ENCODE measurements at places on chromosomes 7 and 10. TPM values are rescaled to one million over a fixed set of nuclear protein-coding genes. Genes with fewer than 3 reads are reported as not detected.

- no peak overlapping the region for H3K4me3 ChIP-seq
- no peak for DNase-seq
- H3K4me1 ChIP-seq: no peaks in the 10 kb centered on the region
- H3K27ac ChIP-seq: no peak overlapping the region
- H3K27me3 ChIP-seq: no peaks in the 10 kb centered on the region
Observed at GRCh38 chr10:121952226-121952625, 22.8 kb downstream of the NSMCE4A start.

GRCh38 chr7:114540291-114540690 lies 125.7 kb downstream of the FOXP2 start:
- DNase-seq: no peak
- H3K4me1 ChIP-seq: no peaks in the 10 kb centered on the region
- no peaks in the 10 kb centered on the region for H3K27me3 ChIP-seq
- H3K27ac ChIP-seq: no peak overlapping the region
- no peak overlapping the region for H3K4me3 ChIP-seq

The ITIH2 gene
- total RNA-seq: not detected

DNA sequence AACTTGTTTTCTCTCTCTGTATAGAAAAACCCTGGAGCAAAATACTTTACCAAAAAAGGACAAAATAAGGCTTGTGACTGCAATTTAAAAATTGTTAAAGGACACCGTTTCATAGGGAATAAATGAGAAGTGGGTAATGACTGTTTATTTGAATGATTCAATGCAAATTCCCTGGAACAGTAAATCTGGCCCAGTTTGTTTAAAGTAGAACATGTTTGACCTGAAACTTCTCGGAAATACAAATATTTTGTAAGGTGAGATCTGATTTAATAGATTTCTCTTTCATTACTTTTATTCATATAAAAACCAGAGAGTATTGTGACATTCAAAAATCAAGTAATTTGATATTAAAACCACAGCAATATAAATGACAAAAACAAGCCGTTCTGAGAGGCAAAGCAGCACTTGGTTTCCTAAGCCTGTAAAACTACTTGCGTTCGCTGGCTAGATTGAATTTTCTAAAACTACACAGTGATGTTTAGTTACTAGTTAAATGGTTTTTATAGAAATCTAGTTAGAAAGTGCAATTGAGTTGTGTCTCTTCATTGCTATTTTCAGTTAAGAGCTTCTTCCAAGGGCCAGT lies 76.8 kb upstream of the PITRM1 start:
- DNase-seq: no peak
- H3K27me3 ChIP-seq: no peaks in the 10 kb centered on the region
- no peaks in the 10 kb centered on the region for H3K36me3 ChIP-seq
- H3K27ac ChIP-seq: no peak overlapping the region
- H3K4me1 ChIP-seq: no peaks in the 10 kb centered on the region

DNA sequence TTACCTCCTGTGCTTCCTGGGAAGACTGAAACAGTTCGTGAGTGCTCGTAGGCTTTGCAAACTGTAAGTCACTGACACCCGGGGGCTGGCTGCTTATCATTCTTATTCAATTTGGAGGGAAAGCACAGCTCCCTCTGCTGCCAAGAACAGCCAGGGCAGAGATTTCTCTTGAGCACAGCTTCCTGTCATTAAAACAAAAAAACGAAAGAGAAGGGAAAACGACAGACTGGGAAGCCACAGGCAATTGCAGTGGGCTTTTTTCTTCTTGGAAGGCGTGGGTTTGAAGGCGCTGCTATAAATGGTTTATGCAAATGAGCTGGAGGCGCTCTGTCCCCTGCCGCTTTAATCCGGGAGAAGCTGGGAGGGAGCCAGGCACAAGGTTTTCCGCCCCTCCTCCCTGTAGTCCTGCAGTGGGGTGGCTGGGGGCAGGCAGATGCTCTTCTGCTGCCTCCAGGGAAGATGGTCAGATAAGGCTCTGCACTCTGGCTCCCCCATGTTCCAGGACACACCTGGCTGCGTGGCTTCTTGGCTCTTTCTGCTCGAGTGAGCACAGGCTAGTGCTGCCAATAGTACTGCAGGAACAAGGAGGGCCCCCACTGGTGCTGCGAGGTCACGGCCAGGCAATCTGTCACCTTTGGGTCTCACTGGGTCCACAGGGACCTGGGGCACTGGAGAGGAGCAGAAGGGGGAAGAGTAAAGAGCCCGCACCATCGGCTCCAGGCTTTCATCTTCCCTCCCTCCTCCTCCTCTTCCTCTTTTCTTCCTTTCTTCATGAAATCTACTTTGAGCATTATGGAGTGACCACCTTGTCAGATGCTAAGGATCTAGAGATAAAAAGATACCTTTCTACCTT lies 49.5 kb downstream of the NEURL1 start:
- no peaks in the 10 kb centered on the region for H3K36me3 ChIP-seq
- H3K4me3 ChIP-seq: peak overlapping the region; percentile 57
- H3K27ac ChIP-seq: no peak overlapping the region

The PTF1A gene
- total RNA-seq: not detected

- H3K4me1 ChIP-seq: no peaks in the 10 kb centered on the region
- DNase-seq: no peak
- no peaks in the 10 kb centered on the region for H3K27me3 ChIP-seq
Observed at GRCh38 chr7:94423863-94424735, 29.4 kb downstream of the COL1A2 start.

DNA sequence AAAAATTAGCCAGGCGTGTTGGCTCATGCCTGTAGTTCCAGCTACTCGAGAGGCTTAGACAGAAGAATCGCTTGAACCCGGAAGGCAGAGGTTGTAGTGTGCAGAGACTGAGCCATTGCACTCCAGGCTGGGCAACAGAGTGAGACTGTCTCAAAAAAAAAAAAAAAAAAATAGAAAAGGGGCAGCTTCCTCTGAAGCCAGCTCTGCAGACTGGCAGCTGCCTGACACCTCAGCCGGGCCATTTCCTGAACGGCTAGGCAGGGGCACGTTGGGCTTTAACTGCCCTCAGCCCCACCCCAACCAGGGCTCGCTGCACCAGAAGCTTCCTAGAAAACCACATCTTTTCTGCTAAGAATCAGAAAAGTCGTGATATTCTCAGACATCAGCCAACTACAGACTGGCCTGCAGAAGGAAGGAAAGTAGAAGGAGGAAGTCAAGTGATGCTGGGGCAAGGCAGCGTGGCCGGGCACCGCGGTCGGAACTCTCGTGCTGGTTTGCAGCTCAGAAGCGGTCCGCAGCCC lies 38.0 kb downstream of the PRKAG2 start:
- DNase-seq: peak; percentile 33
- H3K27ac ChIP-seq: no peak overlapping the region
- H3K36me3 ChIP-seq: no peaks in the 10 kb centered on the region
- no peak overlapping the region for H3K4me3 ChIP-seq

- peak; percentile 93 for DNase-seq
- H3K27me3 ChIP-seq: no peaks in the 10 kb centered on the region
- no peak overlapping the region for H3K4me3 ChIP-seq
- peak overlapping the region; percentile 91 for H3K27ac ChIP-seq
- H3K36me3 ChIP-seq: no peaks in the 10 kb centered on the region
Observed at GRCh38 chr10:63711867-63712716, 190.9 kb downstream of the REEP3 start.

- H3K4me1 ChIP-seq: no peaks in the 10 kb centered on the region
- H3K36me3 ChIP-seq: peaks cover 88% of the 10 kb centered on the region
- H3K4me3 ChIP-seq: no peak overlapping the region
Observed at GRCh38 chr10:15112657-15113056, 15.5 kb downstream of the RPP38 start.

DNA sequence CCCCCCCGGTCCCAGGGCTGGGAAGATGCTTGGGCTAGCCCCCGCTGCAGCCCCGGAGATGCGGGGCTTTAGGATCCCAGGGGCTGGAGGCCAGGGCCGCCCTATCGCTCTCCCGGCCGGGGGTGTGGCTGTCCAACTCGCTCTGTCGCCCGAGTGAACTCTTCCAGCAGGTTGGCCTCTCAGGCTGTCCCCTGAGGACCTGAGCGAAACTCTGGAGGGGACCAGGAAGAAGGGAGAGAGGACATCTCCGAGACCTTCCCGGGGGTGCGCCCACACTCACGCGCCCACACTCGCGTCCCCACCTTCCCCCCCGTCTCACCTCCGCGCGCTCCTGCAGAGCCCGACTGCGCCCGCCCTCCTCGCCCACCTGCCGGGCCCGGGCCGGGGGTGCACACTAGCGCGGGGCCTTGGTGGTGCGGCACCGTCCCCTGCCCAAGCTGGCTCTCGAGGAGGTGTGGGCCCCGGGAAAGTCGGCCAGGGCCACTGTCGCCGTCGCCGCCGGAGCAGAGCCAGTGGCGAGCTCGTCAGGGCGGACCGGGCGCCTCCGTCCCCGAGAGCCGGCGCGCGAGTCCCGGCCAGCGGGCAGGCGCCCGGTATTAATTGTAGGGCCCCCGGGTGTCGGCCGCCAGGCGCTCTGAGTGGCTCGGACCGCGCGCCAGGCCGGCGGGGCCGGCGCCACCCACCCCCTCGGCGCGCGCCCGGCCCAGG lies 101.7 kb upstream of the SVIL start:
- no peaks in the 10 kb centered on the region for H3K36me3 ChIP-seq
- peak overlapping the region; percentile 90 for H3K4me3 ChIP-seq
- H3K27me3 ChIP-seq: no peaks in the 10 kb centered on the region
- peak overlapping the region; percentile 96 for H3K27ac ChIP-seq
- DNase-seq: peak; percentile 63
- peaks cover 46% of the 10 kb centered on the region for H3K4me1 ChIP-seq

The MPLKIP gene
- total RNA-seq: 16.2 TPM

GRCh38 chr10:87594864-87595263 lies 64.8 kb upstream of the PAPSS2 start:
- no peaks in the 10 kb centered on the region for H3K36me3 ChIP-seq
- no peak for DNase-seq
- H3K4me3 ChIP-seq: no peak overlapping the region
- H3K4me1 ChIP-seq: peaks cover 19% of the 10 kb centered on the region
- no peaks in the 10 kb centered on the region for H3K27me3 ChIP-seq

DNA sequence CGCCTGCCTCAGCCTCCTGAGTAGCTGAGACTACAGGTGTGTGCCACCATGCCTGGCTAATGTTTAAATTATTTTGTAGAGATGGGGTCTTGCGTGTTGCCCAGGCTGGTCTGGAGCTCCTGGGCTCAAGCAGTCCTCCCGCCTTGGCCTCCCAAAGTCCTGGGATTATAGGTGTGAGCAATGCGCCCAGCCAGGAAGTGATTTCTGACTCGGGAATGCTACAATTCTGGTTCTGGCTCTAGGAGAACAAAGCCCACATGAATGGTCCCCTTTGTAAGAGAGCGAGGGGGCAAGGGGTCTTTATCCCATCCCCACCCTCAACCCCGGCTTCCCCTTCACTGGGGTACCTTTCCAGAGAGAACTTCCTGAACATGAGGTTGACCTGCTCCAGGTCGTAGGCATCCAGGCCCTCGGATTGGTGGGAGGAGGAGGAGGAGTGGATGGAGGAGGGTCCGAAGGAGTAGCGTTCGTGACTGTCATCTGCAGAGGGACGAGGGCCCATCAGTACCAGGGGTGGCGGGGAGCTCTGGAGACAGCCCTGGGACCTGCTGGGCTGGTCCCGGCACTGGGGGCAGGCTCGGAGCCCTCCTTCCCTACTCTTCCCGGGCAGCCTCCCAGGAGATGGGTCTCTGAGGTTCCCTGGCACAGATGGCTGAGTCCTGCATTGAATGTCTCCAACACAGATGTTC lies 79.9 kb upstream of the GNA12 start:
- no peaks in the 10 kb centered on the region for H3K36me3 ChIP-seq
- H3K4me1 ChIP-seq: peaks cover 16% of the 10 kb centered on the region
- H3K4me3 ChIP-seq: no peak overlapping the region
- peak; percentile 6 for DNase-seq
- peaks cover 69% of the 10 kb centered on the region for H3K27me3 ChIP-seq
- no peak overlapping the region for H3K27ac ChIP-seq

DNA sequence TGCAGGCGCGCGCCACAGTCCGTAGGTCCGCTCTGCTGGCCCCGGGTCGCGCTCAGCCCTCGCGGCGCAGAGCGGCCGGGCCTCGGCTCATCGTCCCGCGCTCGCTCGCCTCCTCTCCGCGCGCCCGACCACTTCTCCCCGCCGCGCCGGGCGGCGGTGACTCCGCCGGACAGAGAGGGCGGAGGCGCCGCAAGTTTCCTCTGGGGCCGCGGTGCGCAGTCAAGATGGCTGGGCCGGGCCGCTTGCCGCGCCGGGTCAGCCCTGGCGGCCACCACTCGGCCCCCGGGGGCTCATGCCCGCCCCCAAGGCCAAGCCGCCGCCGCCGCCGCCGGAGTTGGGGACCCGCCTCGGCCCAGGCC lies 441 bp downstream of the FZD8 start:
- no peaks in the 10 kb centered on the region for H3K36me3 ChIP-seq
- H3K4me1 ChIP-seq: peaks cover 63% of the 10 kb centered on the region
- peak overlapping the region; percentile 99 for H3K27ac ChIP-seq
- H3K4me3 ChIP-seq: peak overlapping the region; percentile 88
- H3K27me3 ChIP-seq: no peaks in the 10 kb centered on the region

The TRPV5 gene
- total RNA-seq: not detected

The UNCX gene
- not detected for total RNA-seq

DNA sequence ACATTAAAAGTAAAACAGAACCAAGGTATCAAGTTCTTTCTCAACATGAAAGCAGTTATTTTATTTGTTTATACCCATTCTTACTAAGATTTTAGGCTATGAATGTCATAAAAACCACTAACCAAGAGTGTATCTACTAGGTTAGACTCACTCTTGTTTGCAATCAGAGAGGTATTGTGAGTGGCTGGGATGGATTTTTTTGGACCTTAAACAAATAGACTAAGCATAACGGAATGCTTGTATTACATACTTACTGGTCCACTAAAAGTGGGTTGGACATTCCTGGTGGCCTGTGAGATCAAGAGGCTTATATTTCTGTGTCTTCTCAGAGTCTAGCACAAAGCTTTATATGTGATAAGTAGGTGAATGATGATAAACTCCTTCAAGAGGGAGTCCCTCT lies 32.6 kb upstream of the CBLL1 start:
- H3K4me3 ChIP-seq: no peak overlapping the region
- no peak overlapping the region for H3K27ac ChIP-seq
- no peak for DNase-seq
- no peaks in the 10 kb centered on the region for H3K36me3 ChIP-seq
- H3K27me3 ChIP-seq: no peaks in the 10 kb centered on the region

The SFTPA1 gene
- total RNA-seq: not detected

- no peaks in the 10 kb centered on the region for H3K4me1 ChIP-seq
- no peak overlapping the region for H3K4me3 ChIP-seq
- H3K27ac ChIP-seq: no peak overlapping the region
- no peaks in the 10 kb centered on the region for H3K36me3 ChIP-seq
- peaks cover 31% of the 10 kb centered on the region for H3K27me3 ChIP-seq
Observed at GRCh38 chr10:77463499-77463898, 174.1 kb downstream of the KCNMA1 start.

DNA sequence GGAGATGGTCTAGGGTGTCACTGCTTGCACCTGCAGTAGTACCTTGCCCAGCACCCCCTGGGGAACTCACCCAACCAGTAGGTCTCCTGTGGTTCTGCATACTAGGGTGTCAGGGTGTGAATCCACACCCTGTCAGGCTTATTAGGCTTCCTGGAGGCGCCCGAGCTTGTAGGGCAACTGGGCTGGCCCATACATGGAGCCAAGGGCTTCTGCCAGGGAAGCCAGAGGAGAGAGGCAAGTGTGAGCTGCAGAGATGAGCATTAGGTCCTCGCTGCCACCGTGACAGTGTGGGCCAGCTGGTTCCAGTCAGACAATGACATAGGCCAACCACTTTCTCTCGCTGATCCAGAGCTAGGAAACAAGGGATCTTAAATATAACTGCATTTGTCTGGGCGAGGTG lies 11.2 kb downstream of the MXI1 start:
- H3K4me1 ChIP-seq: peaks cover 95% of the 10 kb centered on the region
- no peak overlapping the region for H3K4me3 ChIP-seq
- no peak for DNase-seq
- peak overlapping the region; percentile 93 for H3K27ac ChIP-seq
- H3K36me3 ChIP-seq: no peaks in the 10 kb centered on the region

GRCh38 chr10:7541137-7542087 lies 125.4 kb downstream of the ITIH5 start:
- H3K4me3 ChIP-seq: no peak overlapping the region
- peak; percentile 60 for DNase-seq
- no peaks in the 10 kb centered on the region for H3K36me3 ChIP-seq
- peak overlapping the region; percentile 75 for H3K27ac ChIP-seq
- peaks cover 32% of the 10 kb centered on the region for H3K4me1 ChIP-seq
- no peaks in the 10 kb centered on the region for H3K27me3 ChIP-seq

The PAX4 gene
- not detected for total RNA-seq

Measured in left ventricle myocardium inferior (tissue), 1 donor.